ENCODE measurements at places on chromosomes 5 and 9.

DNA sequence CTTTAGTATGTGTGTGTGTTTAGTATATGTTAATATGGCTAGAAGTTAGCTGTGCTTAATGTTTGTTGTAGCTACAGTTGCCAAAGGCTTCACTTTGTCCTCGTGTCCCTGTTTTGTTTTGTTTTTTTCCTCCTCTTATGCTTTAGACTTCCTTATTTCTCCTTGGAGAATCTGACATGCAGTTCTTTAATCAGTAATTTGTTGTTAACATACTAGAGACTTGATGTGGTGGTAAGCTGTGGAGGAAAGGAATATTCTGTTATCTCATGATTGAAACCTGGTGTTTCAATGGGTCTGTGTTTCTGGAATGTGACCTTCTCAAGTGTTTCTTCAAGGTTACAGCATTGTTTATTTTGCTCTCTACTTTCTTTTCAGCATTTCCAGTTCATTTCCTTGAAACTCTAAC lies 515.6 kb upstream of the ST8SIA4 start:
- no peak for DNase-seq

DNA sequence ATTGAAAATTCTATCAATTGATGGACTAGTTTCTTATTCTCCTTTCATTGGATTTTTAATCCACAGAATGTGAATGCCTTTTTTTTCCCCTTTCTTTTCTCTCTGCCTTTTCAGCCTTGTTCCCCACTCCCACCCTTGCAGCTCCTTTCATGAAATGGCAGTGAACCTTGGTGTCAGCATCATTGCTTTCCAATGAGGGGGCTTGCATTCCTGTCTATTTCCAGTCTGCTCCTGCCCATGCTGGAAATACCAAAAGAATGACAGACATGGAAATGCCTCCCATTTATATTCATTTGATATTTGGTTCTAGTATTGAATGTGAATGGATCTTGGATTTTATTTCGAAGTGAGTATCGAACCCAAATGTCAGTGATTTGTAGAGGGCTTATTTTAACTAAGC lies 162.7 kb upstream of the SGCD start:
- DNase-seq: no peak

DNA sequence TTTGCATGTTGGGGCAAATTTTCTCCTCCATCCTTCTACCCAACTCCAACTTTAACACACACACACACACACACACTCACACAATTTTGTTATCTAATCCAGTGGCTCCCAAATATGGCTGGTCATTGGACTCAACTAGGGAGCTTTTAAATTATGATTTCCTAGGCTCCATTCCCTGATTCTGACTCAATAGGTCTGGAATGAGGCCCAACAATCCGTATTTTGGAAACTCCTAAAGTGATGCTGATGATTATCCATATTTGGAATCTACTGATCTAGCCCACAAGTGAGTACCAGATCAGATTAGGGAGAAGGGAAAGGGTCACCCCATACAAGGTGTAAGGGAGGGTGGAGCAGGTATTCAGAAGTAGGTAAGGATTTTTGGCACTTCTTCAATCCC lies 309.7 kb downstream of the TLE1 start:
- DNase-seq: no peak

- no peak for DNase-seq
Measured at GRCh38 chr5:14220642-14221041, 77.5 kb downstream of the TRIO start.

DNA sequence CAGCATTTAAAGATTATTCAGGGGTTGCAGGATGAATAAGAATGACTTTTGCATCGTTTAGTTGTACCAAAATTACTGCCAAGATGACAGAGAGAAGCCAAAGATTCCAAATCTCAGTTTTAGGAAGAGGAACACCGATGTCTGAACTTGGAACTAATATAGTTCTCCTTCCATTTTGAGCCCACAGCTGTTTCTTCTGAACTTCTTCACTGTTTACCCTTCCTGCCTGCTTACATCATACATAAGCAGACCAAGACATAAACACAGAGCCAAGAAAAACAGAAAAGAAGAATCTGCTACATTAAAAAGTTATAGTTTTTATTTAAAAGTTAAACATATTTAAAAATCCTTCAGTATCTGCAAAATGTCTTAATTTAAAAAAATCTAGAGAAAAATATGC lies 146.9 kb upstream of the RAPGEF1 start:
- DNase-seq: no peak

Data from activated gamma-delta T cell (primary cell).